ENCODE measurements at places on chromosomes 7 and 10.

DNA sequence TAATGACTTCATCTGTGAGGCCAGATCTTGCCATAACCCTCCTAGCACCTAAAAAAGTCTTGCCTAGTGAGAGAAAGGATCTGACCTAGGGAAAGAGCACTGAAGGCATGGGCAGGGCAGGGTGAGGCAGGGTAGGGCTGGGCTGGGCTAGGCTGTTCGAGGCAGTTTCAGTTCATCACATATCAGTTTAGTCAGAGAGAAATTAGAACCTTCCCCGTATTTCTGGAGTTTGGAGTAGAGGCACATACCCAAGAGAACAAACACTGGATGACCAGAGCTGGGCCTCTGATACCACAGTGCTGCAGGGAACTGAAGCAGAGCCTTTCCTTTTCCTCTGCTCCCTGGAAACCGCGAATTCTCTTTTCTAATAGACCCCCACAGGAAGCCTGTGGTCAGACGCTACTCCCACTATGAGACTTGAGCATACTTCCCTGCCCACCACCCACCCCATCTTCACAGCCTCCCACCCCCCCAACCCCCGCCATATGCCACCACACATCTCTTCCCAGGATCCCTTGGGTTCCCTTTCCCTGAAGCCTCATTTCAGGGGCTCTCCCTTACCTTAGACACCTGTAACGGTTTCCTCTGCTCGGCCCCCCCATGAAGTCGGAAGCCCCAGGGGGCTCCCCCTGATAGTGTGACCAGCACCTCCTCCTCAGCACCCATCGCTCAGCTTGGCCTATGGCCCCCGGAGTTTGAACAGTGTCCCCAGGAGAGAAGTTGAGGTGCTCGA is 406 bp downstream of the SYNPO2L start:
- DNase-seq = no peak

DNA sequence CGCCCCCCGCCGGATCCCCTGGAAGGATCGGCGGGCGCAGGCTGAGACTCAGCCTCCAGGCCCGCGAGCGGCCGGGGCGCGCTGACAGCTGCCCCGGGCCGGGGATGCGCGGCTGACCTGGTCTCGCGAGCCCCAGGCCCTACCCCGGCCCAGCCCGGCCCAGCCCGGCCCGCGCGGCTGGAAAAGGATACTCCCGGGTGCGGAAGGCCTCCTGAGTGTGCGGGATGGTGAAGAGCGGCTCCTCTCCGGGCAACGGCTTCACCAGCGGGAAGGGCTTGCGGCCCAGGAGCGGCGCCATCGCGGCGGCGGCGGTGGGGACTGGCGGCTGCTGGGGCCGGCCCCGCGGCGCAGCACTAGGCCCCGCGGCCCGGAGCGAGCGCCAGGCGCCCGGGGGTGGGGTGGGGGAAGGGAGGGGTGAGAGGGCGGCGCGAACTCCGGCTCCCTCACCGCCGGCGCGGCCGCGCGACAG is 423 bp downstream of the BAZ1B start:
- no peak for DNase-seq

- no peak for DNase-seq
Observed at GRCh38 chr7:160958-161725, 31.2 kb upstream of the FAM20C start.

GRCh38 chr7:271266-272107 is 18.5 kb upstream of the FOXL3 start:
- no peak for DNase-seq

DNA sequence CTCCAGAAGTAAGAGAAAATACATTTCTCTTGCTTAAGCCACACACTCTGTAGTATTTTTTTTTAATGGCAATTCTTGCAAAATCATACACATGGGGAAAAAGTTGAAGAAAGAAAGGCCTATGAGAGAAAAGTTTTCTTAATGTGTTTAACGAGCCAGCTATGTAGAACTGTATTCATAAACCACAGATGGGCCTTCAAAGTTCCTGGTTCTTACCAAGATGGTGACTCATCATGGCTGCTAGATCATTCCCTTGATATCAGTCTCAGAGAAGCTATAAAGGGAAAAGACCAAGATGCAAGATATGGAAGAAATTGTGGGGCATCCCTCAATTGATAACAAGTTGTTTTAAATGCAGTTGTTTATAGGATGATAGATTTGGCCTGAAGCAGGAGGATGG is 992.7 kb upstream of the MBL2 start:
- DNase-seq = no peak

DNA sequence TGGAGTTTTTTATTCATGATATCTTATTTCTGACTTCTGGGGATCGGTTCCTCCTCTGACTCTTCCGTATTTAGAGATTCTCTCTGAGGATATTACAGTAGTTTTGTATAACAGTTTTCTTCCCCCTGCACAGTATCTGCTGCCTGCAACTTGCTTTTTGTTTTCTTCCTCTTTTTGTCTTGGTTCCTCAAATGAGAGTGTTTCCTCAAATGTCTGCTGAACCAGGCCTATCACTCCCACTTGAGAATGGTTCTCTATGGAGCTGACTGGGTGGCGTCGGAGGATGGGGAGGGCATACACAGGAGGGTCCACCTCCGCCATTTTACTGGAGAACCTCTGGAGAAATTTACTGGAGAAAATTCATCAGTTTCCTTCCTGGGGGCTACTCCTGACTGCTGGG is 27.7 kb downstream of the ARHGAP22 start:
- no peak for DNase-seq

DNA sequence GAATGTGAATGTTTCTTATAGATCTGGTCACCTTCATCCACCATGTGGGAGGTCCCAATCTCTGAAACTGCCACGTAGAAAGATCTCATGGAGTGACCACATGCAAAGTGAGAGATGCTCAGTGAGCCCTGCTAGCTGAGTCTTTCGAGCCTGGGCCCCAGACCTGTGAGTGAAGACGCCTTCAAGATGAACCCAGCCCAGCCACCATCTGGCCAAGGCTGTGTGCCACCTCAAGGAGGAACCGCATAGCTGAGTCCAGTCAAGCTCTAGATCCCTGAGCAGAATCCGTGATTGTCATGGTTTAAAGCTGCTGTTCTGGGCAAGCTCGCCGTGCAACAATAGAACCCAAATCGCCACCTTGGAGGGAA is 20.2 kb upstream of the PPIF start:
- DNase-seq = no peak

GRCh38 chr10:79401015-79401921 is 44.2 kb downstream of the ZCCHC24 start:
- no peak for DNase-seq

- no peak for DNase-seq
Observed at GRCh38 chr7:131683536-131684125, 127.2 kb upstream of the PODXL start.

DNA sequence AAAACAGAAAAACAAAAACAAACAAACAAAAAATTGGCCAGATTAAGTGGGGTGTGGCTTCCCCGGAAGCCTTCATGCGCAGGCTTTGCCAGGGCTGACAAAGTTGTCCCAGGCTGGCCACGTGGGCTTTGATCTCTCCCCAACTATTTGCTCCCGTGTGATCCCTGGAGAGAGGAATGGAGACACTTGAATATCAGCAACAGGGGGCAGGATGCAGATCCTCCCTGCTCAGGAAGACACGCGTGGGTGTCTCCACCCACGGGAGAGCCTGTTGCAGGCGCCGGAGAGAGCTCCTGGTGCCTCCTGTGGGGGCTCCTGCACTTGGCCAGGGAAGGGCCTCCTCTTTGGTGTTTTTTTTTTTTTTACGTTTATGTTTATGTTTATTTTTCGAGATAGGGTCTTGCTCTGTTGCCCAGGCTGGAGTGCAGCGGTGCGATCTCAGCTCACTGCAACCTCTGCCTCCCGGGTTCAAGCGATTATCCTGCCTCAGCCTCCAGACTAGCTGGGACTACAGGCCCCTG is 19.0 kb downstream of the TRIM56 start:
- DNase-seq = no peak

DNA sequence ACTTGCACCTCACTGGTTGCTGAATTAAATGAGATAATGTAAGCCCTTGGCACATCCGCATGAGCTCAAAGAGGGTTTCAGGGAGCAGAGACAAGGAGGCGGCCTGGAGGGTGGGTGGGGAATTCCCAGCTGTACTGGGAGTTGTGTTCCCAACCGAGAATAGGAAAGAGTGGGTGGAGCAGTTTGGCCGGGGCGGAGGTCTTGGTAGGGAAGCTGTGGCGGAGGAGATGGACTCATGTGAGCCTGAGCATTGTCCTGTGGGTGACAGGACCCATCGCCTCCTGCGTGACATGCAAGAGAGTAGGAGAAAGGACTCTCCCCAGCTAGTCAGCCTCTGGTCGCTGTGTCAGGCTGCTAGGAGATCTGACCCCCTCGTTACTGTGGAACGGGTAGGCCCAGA is 41.0 kb upstream of the SAMD8 start:
- DNase-seq = no peak

DNA sequence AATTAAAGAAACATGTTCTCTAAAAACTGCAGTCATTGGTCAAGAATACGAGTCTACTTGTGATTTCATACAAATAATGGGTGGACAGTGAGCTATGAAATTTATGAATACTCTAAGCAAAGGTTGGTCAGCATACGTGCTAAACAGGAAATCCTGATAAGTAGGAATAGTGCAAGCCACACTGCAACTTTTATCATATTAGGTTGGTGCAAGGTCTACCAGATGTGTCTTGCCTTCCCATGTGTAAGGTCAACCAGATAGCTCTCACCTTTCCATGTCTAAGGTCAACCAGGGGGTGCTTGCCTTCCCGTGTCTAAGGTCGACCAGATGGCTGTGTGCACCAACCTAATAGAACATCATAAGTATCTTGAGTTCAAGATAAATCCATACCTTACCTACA is 2.0 kb upstream of the ITGB1 start:
- no peak for DNase-seq

DNA sequence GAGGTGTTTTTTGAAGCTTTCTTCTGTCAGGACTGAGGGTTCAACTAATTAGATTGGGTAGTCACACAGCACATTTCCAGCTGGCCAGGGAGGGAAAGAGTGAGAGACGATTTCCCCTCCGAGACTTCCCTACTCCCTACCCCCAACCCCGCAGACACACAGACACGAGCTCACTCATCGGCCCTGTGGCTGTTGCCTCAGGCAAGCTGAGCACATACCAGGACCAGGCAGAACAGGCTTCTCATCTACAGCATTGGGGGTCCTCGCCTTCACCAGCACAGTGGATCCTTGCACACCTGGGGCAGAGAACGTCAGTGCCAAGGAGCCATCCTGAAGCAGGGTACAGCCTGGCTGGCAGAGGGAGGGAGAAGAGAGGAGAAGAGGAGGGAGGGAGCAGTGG is 144.1 kb downstream of the TMEM178B start:
- no peak for DNase-seq

DNA sequence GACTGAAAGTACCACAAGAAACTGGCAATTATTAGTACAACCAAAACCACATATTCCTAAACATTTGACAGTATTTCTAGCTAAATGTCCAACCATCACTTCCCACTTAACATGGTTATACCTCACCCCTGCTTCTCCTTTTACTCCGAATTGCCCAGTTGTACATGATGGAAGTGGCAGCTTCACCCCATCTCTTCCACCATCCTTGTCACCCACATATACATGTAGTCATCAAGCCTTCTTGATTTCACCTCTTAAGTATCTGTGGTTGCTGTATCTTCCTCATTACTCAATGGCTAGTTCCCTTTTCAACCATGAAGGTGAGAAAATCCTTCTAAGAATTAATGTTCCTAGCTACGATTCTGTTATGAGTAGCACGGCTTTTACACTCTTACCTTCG is 388.2 kb downstream of the CALN1 start:
- no peak for DNase-seq

DNA sequence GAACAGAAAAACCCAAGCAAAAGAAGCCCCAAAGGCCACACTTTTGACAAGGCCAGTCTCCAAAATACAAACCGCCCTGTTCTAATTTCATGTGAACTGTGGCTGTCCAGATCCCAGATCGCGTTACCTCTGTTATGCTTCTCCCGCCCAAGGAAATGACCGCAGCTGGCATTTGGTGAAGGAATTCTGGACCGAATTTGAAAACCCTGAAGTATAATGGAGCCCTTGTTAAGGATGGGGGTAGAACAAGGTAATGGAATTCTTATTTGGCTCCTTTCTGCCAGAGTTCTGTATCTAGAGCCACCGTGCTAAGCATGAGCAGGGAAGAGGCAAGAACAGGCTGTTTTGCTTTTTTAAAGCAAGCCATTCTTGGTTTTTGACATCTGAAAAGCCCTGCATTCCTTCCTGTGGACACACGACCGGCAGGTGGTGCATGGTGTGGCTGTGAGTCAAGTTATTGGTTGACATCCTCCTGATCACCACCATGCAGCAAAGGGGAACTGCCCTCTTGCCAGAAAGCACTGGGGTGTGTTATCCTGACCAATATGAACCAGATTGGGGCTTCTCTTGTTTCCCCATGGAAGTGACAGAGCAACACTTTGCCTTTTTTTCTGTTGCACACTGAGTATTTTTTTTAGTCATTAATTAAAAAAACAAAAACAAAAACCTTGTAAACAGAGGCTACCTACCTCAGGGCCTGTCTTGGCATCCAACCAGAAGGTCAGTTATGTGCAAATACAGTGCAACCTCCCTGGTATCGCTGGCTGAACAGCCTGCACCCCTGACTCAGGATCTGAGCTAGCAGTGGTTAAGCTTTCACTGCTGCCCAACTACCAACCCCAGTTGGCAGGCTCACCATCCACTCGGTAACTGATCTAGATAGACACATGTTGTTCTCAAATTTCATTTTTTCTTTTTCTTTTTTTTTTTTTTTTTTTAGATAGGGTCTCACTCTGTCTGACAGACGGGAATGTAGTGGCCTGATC is 14.2 kb downstream of the UCMA start:
- DNase-seq = no peak

DNA sequence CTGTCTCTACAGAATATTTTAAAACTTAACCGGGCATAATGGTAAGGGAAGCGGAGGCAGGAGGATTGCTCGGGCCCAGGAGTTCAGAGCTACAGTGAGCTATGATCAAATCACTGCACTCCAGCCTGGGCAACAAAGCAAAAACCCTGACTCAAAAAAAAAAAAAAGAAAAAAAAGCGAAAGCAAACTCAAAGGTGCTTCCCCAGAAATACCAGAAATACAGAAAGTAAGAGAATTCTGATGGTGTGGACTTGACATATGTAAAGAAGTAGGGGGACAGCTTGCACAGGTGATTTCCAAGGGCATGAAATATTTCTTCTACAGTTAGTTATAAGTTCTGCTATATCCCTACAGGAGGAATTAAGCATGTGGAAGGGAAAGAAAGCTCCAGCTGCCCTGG is 69.7 kb upstream of the APBB1IP start:
- no peak for DNase-seq

DNA sequence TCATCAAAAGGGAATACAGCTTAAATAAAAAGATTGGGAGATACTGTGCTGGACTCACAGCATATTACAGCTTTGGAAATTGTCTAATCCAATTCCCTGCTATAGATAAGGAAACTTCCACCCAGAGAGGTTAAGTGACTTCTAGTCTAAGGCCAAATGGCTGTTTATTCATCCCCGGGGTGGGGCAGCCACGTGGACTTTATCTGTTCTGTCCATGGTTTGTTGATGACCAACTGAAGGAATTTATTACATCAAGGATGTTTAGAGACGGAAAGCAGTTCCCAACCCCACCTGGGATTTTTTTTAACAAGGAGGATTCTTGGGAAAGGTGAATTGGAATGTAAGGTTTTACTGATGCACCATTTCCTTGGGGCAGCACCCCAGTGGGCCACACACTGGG is 88.6 kb downstream of the ATXN7L1 start:
- DNase-seq = no peak
